GM20000 (cell line): ENCODE measurements at places on chromosomes 2 and 18.

GRCh38 chr2:30786923-30787685 is 20.1 kb downstream of the CAPN13 start:
- DNase-seq, result no peak

DNA sequence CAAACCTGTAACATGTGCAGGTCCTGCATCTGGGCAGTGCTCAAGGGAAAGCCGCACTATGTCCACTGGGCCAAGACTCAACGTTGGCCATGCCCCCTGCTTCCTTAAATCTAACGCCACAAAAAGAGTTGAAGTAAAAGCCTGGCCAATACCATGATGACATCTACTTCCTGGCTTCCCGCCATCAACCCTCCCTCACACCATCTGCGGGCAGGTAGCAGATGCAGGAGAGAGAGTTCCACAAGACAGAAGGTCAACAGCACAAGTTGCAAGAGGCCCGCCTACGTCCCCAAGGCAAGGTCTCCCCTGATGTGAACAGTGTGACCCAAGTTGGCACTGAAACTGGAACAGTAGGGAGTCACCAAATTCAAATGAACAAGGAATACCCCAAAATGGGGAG is 48.4 kb downstream of the ABCG8 start:
- DNase-seq, result no peak

- DNase-seq, result no peak
These were observed 593.5 kb downstream of the ADCYAP1 start for GRCh38 chr18:1498216-1498615.

DNA sequence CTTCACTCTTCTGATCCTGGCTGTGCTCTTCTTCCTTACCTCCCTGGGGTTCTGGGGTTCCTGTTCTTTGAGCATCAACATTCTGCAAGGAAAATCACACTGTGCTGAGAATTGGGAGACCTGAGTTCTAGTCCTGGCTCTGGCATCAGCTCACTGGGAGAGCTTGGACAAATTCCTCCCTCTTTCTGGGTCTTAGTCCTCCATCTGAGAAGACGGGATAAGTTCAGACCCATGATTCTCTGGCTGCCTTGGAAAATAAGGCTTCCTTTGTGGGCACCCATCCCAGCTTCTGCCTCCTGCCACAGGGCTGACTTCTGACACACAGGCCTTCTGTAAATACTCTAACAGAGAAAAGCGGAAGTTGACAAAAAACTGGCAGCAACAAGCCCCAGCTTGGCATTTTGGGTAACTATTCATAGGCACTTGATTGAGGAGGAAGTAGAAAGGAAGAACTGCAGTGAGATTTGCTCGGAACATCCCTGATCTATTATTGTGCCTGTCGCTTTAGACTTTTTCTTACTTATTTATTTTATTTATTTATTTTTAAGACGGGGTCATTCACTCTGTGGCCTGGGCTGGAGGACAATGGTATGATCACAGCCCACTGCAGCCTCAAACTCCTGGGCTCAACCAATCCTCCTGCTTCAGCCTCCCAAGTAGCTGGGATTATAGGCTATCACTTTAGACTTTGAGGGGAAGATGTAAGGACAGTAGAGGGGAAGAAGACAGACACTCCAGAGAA is 7.9 kb downstream of the PCBP1 start:
- DNase-seq, result peak; percentile 68

DNA sequence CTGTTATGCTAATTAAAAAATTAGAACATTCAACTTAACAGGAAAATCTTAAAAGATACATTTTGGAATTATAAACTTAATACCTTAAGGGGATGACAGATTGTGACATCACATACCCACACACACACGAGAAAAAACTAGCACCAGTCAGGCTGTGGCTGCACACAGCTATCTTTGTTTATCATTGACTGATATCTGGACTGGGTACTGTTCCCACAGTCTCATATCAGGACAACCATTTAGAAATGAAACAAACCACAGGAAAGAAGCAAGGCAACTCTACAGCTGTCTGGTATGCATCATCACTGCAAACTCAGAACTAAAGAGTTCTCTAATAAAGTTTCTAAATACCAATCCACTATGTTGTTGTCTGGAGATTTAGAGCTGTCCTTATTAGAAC is 210.9 kb upstream of the SMAD7 start:
- DNase-seq, result peak; percentile 57

GRCh38 chr2:75553935-75554531 is 6.7 kb downstream of the EVA1A start:
- no peak for DNase-seq

DNA sequence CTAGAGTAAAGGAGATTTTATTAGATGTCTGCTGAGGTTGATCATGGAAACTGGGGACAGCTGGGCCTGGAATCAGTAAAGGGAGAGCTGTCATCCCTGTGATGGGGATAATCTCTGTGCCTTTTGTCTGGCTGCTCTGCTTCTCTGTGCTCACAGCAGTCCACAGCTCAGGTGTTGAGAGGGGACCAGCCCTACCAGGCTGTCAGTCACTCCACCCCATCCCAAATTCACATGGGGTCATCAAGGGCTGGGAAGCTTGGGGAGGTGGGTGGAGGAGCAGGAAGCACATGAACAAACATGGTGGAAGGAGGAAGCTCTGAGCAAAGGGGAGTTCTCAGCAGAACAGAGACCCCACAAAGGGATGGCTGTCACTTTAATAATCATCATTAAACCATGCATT is 13.7 kb upstream of the LRRFIP1 start:
- no peak for DNase-seq

- DNase-seq, result no peak
These were observed 160.8 kb upstream of the AGAP1 start for GRCh38 chr2:235333076-235333475.

DNA sequence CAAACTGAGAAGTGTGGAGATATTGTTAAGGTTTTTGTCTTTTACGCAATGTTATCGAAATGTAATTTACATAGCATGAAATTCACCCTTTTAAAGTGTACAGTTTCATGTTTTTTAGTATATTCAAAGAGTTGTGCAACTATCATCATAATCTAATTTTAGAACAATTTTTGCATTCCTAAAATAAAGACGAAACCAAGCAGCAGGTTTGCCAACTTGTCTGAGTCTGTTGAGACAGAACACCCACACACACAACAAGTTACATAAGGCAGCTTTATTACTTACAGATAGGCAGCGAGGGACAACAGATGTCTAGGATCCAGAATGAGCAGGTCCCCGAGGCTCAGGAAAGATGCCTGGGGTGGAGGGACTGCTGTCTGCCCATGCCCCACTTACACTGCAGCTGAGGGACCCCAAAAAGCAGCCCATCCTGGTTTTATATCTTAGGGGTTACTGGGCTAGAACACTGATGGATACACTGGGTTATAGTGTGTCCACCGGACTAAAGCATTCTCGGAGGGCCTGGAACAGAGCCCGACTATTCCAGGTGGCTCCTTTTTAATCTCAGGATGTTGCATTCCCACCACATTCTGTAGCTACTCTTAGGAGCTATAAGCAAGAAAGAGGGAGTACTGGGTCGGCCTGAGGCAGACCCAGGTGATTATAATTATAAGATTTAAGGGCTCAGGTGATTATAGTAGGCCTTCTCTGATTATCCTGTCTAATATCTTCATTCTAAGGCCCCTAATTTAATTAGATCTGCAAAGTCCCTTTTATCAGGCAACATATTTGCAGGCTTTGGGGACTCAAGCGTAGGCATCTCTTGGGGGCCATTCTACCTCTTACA is 150.2 kb upstream of the DOK6 start:
- no peak for DNase-seq

DNA sequence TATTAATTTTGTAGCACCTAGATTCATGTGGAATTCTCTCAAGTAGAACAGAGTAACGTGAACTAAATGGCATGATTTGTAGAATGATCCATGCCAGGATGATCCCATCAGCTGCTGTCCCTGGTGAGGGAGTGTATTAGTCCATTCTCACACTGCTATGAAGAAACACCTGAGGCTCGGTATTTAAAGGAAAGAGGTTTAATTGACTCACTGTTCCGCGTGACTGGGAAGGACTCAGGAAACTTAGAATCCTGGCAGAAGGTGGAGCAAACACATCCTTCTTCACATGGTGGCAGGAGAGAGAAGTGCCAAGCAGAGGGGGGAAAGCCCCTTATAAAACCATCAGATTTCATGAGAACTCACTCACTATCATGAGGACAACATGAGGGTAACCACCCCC is 312.6 kb downstream of the PTPRM start:
- DNase-seq, result no peak

- DNase-seq, result no peak
These were observed 209.2 kb downstream of the MGAT5 start for GRCh38 chr2:134462791-134463698.

GRCh38 chr2:36710858-36711515 is 14.5 kb downstream of the VIT start:
- no peak for DNase-seq

GRCh38 chr2:226286916-226287315 is 512.7 kb downstream of the IRS1 start:
- DNase-seq, result no peak

- no peak for DNase-seq
These were observed 62.4 kb upstream of the LTBP1 start for GRCh38 chr2:32884346-32884745.

GRCh38 chr2:203905656-203906055 is 30.9 kb upstream of the ICOS start:
- no peak for DNase-seq

- DNase-seq, result no peak
These were observed 46.1 kb upstream of the DAPL1 start for GRCh38 chr2:158748926-158749590.

DNA sequence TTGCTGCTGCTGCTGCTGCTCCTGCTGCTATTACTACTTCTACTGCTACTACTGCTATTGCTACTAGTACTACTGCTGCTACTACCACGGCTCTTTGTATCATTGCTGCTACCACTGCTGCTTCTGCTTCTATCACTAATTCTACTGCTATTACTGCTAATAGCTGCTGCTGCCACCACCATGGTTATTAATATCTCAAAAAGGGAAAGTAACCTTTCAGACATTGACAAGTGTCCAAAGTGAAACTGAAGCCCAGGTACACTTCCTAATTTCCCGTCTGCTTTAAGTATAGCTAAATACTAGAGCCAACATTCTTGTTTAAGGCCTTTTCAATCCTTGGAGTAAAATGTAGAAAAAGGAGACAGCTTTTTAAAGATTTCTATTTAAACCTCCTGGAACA is 45.4 kb upstream of the EHBP1 start:
- DNase-seq, result peak; percentile 49

DNA sequence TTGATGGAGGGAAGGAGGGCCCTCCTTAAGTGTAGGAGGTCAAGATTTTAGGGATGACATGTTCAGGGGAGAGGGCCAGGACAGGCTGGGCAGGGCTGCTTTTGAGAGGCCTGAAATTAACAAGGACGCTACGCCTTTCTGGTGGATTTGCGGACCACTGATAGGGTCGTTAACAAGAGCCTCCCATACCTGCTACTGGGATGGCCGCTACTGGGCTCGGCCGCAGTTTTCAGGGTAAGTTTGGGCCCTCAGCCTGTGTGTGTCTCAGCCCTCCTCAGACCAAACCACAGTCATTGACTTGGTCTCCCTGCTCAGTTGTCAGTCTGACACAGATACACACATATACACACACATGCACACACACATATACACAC is 180.9 kb downstream of the SMAD2 start:
- no peak for DNase-seq

DNA sequence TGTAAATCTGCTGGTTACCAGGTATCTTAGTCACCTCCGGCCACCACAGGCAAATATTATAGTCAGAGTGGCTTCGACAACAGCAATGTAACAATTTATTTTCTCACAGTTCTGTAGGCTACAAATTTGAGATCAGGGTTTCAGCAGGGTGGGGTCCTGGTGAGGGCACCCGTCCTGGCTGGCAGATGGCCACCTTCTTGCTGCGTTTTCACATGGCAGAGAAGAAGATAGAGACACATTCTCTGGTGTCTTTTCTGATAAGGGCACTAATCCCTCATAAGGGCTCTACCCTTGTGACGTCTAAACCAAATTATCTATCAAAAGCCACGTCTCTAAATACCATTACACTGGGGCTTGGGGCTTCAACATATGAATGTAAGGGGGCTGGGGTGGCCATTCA is 843.2 kb upstream of the FANCL start:
- DNase-seq, result no peak

DNA sequence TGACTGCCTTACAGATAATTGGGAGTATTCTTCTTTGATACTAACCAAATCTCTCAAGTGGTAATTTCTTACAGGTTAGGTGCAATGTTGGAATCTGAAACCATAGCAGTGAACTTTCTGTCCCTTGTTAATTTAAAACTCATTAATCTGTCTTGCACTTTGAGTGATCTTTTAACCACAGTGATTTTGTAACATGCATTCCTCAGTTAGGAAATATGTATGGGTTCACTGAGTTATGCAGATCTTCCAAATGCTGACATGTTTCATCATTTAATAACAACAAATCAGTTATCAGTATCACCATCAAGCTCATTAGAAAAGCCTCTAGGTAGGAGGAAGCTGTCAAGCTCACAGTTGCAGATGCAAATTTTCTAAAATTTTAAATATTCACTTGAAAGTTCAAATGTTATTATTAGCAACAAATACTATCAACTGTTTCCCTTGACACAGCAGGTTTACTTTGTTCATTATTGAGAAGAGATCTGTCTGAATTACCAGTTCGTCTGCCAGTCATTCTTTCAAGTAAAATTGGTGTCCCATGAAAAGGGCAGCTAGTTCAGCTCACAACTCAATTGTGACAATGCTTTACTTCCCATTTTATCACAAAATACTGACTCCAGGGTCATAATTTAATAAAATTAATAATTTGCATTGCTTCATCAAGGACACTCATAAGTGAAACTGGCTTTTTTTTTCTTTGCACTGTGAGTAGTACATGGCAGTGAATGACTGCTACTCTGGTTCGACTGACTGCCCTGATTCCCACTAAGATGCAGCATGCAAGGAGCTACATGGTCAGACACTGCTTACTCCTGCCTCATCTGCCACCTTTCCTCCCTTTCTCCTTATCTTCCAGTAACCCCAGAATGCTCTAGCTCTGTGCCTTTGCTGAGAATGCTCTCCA is 31.6 kb downstream of the SUCLG1 start:
- DNase-seq, result no peak

- DNase-seq, result peak; percentile 39
These were observed 67.3 kb downstream of the ASB1 start for GRCh38 chr2:238493880-238494572.

DNA sequence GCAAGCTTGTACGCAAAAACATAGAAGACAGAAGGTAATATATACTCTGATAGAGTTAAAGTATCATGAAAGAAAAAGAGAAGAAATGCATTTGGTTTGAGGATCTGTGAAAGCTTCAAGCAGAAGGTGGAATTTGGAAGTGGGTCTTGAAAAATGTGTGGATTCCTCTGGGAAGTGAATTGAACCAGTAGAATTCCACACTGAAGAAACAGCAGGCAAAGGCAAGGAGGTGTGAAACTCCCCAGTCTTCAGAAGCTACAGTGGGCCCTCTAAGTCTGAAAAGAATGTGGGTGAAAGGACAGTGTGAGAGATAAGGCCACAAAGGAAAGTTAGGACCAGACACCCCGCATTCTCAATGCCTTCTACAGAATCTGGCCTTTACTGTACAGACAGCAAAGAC is 25.6 kb downstream of the COBLL1 start:
- no peak for DNase-seq

- peak; percentile 77 for DNase-seq
These were observed 16.8 kb upstream of the LYPD6 start for GRCh38 chr2:149313512-149313972.

GRCh38 chr2:29317077-29317517 is 201.9 kb downstream of the CLIP4 start:
- DNase-seq, result peak; percentile 14
